ENCODE measurements at places on chromosomes 11 and 22.
A peak's percentile ranks its signal among the peaks of the same experiment; 100 is the strongest.

- DNase-seq, result no peak
These were observed 38.9 kb downstream of the OR10A6 start for GRCh38 chr11:7892059-7892699.

- DNase-seq, result peak; percentile 90
These were observed at the start of gene SMTN for GRCh38 chr22:31080848-31081649. SMTN (plus strand) TSS chr22:31081318; CDS start chr22:31083259, 1,941 bp downstream.

GRCh38 chr11:43555816-43556611, 124.5 kb upstream of the HSD17B12 start:
- no peak for DNase-seq

- no peak for DNase-seq
These were observed 106.9 kb downstream of the ADAMTS15 start for GRCh38 chr11:130555251-130555841.

DNA sequence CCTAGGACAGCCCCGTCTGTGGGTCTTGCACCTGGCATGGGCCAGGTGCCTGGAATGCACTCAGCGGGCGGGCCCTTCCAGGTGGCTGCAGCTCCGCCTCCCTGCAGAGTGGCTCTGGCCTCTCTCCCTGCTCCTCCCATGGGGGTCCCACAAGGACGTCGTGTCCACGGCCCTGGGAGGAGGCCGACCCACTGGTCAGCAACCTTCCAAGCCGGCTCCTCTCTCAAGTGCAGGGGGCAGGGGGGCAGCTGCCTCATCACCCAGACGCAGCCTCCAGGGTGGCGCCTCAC, 41.9 kb downstream of the CERK start:
- DNase-seq, result no peak

GRCh38 chr11:65109231-65110198, 2.2 kb upstream of the TM7SF2 start:
- no peak for DNase-seq

GRCh38 chr11:93654226-93654625, 7.3 kb upstream of the CEP295 start:
- DNase-seq, result no peak

DNA sequence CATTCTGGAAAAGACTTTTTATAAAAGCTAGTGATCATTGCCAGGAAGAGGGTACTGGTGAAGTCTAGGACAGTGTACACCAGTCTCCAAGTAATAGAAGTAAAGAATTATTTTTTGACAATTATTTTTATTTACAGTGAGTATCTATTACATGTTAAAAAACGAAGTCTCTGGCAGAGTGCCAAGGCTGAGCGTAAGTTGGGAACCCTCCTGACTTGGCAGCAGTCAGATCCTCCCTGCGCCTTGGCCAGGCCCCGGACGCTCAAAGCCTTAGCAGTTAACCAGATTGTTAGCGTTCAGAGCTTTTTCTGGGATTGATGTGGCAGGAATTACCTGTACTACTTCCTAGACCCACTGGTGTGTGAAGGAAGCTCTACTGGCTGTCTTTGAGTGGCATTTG, 38.1 kb upstream of the CTTN start:
- no peak for DNase-seq

DNA sequence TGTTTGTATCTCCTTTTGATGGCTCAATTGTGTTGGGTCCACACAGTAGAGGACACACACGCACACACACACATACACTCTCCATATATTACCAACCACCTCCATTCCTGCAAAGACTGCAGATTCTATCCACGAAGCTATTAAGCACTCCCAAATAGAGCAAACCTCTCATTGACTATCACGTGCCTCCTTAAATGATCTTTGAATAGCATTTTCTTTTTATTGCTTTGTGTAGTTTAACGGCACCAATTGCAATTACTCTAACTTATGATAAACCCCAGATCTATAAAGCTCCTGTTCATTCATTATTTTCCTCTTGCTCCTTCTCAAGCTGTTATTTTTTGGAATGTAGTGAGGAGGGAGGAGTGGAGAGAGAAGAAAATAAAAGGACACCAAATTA, 204.7 kb downstream of the ST3GAL4 start:
- no peak for DNase-seq

DNA sequence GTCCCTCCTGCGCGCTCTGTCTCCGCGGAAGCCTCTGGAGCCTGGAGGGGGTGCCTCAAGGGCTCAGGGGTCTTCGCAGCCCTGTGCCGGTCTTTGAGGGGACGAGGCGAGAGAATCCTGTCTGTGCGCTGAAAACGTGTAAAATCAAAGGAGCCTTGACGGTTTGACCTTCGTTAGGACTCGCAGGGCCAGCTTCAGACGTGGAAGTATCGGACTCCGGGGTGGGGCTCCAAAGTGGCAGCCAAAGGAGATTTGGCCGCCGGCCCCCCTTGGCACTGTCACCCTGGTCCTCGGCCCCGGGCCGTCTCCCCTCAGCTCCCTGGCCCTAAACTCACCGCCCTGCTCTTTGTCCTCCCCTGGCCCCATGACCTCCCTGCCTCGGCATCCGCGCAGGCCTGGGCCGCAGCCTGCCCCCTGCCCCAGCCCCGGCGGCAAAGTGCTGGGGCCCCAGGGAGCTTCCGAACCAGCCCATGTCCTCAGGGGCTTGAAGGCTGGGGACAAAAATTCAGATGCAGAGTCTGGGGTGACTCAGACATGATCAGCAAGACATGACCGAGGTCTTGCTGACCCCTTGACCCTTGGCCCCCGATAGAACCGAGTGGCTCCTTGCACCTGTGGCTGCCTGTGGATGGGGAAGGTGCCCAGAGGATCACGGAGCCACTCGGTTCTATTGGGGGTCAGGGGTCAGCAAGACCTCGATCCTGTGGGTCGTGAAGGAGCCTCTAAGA, 6.9 kb upstream of the PHRF1 start:
- DNase-seq, result no peak
